ENCODE measurements at places on chromosomes 4 and X.
A peak's percentile ranks its signal among the peaks of the same experiment; 100 is the strongest.

DNA sequence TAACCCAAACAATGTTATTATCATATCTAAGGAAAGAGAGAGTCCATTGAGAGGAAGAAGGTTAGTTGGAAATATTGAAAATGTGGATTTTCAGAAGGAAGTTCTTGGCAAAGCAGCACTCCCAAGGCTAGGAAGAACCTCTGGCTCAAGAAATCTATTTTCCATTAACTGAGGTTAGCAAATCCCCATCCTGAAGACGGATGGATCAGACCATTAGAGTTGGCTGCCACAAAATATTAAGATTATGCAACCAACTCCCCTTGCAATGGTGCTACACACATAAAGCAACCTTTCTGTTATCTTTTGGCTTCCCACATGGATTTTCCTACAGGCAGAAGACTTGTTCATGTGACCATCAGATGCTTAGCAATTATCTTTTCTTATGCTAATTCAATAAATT, 96.3 kb downstream of the COL4A6 start:
- no peak for DNase-seq

- DNase-seq: no peak
Observed at GRCh38 chrX:110915111-110915510, 119.5 kb upstream of the CHRDL1 start.

DNA sequence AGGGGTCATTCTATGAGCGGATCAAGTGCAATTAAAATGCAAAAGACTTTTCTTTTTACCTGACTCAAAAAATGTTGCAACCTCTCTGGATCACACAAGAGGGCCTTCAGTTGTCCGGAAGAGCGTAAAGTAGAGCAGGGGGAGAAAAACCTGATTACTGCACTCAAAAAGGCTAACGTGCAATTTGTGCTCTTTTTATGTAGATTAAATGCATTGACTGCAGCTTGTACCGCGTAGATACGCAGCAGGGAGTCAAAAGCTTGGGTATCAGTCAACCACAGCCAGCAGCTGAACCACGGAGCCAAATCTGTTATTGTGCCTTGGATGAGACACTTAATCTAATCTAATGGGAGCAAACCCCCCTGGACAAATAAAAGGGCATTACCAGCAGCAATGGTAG, 107.3 kb upstream of the RAI2 start:
- no peak for DNase-seq

- no peak for DNase-seq
Observed at GRCh38 chr4:17763931-17764330, 17.5 kb downstream of the FAM184B start.

DNA sequence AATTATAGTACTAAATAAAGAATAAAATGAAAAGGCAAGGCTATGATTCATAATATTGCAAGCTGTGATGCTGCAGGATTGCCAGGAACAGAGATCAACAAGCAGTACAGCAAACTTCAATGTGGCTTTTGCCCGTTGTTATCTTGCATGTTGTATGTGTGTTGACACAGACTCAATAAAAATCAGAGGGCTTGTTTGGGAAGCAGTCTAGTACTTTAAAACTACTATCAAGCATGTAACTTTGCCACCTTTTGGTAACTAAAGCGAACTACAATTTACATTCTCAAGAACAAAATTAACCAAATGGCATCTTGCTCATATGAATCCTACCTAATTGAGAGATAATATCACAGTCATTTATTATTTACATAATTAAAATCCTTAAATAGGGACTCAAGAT, 79.8 kb upstream of the GPM6A start:
- DNase-seq: peak; percentile 35

DNA sequence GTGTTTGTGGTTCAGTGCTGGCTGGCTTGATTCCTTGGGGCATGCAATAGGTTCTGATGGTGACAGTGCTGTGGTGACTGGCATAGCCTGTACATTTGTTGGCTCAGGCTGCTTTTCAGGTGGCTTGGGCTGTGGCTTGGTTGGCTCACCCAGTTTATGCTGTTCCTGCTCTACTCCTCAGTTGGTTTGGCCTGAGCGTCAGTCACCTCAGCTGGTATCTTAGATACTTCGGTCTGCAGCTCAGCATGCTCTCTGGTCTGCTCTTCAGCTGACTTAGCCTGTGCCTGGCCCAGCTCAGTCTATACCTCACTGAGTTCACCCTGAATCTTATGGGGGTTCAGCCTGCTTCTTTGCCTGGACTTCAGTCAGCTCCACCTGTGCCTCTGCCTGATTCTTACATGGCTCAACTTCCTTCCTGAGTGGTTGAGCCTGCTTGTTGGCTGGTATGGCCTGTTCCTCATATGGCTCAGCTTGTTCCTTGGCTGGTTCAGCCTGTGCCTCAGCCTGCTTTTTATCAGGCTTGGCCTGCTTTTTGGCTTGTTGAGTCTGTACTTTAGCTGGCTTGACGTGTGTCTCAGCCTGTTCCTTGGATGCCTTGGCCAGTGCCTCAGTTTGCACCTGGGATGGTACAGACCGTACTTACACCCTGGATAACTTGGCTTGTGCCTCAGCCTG, 170.6 kb downstream of the MSN start:
- no peak for DNase-seq

DNA sequence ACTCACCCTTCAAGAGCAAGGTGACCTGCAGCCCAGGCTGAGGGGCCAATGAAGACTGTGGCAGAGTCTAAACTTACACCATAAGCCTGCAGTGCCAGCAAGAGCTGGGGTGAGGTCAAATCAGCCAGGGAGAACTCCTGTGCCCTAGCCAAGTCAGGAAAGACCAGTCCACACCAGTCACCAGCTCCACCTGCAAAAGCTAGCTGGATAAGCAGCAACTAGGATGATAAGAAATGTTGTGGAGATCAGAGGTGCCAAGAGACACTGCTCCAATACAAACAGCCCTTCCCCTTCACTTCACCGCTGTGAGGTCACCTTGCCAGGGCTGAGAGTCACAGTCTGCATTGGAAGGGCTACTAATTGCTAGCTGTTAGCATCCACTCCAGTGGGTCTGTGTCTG, 31.3 kb downstream of the NIPAL1 start:
- DNase-seq: no peak

DNA sequence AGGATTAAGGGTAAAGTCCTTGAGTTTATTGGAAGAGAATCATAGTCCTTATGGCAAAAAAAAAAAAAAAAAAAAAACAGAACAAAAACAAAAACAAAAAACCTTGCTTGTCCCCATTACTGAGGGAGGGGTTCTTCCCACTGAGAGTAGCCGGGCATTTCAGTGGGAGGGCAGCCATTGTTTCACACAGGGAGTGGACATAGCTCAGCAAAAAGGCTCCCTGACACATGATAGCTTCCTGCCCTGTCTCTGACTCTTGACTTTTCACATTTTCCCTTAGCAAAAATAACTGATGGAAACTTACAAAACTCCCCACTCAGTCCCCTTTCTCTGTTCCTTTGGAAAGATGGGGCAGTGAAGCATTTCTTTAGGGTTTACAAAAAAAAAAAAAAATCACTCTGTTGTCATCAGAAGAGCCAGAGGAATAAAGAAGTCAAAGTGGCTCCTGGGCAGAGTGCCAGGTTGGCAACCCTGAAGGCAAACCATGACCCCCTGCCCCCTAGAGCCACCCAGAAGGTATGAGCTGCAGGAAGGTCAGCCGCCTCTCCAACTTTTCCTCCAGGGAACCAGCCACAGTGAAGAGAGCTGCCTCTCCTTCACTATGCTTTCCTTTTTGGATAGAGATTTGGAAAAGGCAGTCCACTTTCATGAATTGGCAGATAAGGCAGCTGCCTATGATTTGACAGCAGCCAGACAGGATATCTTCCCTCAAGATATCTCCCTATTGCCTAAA, 170.6 kb downstream of the KDR start:
- DNase-seq: no peak

DNA sequence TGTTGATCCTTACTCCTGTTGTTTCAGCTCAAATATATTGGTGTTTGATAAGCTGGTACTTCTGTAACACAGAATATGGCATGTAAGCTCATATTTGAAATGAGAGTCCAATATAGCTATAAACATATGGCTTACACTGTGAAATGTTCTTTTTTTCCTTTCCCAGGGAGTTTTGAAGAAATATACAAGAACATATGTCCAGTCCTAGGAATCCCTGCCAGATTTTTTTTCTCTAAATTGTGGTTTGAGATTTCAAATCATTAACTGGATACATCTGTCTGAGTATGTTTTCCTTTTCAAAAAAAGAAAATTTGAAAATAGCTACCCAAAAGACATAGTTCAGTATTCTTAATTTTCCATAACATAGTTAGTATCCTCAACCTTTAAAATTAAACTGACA, 60.2 kb downstream of the HMGB2 start:
- no peak for DNase-seq

- DNase-seq: no peak
Observed at GRCh38 chr4:38062776-38063097, 102.5 kb downstream of the PTTG2 start.

DNA sequence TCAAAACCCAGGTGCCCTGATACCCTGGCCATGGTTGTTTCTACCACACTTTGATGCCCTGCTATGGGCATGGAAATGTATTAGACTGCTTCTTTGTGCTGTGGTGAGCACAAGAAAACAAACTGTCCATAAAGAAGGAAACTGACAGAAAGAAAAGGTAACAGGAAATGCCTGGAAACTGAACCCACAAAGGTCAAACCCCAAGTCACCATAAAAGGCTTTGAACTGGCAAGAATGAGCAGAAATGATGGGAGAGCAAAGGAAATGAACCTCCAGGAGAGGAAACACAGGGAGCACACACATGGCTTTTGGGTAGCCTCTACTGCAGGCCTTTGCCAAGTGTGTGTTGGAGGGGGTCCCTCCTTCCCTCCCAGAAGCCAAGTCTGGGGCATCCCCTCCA, 35.0 kb downstream of the LHFPL1 start:
- no peak for DNase-seq

- no peak for DNase-seq
Observed at GRCh38 chr4:113997206-113997605, 17.8 kb upstream of the ARSJ start.

DNA sequence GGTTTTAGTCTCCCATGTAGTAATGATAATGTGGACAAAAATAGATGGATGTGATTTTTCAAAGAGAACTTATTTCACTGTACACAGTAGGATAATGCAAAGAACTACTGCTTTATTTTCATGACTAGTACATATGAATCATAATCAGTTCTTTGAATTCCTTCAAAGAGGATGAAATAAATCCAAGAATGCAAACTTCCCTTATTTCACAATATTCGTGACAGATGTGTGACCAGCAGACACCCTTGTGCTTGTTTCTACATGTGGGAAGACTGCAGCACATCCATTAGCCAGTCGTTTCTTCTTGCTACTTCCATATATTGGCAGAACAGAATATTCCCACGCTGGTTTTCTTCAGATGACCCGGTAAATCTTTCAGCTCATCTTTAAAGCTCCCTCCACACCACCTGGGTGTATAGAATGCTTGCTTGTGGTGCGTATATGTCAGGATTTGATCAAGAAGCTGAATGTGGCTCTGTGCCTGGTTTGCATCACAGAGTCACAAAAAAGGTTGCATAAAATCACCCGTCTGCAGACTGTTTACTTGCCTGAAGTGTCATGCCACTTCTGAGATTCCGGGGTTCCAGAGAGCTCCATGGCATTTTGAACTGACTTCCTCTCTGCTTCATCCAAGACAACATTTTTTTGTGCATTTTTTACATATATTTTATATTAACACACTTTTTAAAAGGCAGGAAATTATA, 47.7 kb upstream of the FAT4 start:
- DNase-seq: no peak

DNA sequence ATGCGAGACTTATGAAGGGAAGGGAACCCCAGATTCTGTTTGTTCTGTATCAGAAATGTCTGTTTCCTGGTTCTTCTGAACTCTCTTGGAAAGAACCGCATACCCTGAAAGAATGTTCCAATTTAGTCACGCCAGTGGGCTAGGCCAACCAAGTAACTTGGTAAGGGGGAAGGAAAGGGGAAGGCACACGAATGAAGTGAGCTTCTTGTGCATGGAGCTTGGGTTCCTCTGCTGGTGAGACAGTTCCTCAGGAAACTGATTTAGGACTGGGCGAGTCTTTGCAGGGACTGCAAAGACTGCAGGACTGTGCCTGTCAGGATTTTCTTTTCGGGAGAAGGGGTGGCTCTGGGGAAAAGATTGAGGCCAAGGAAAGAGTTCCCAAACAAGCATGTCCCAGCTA, 35.6 kb downstream of the FRMPD3 start:
- no peak for DNase-seq

DNA sequence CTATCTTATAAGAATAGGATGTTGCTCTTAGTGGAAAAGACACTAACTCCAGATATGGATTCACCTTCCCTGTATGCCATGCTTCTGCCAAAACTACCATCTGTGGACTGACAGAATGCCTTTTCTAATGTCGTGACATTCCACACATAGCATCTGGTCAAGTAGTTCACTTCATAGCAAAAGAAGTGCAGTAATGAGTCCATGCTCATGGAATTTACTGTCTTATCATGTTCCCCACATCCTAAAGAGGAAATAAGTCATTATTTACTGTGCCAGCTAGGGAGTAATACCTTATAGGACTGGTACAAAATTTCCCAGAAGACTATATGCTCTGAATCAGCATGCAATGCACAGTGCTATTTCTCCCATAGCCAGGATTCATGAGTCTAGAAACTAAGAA, 562.4 kb downstream of the TLL1 start:
- DNase-seq: no peak

GRCh38 chrX:14359727-14360126, 169.6 kb upstream of the GLRA2 start:
- DNase-seq: no peak

DNA sequence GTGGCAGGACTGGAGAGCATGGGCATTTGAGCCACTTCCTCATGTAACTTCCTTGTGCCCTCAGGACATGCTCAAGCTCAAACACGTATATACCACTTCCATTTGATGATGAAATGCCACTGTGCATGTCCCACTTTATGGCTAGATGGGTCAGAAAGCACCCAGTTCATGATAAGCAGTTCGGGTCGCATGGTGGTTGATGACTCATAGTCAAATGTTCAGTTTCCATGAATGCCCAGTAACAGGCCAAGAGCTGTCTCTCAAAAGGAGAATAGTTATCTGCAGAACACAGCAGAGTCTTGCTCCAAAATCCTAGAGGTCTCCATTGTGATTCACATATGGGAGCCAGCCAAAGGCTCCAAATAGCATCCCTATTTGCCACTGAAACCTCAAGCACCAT, 48.9 kb upstream of the SPIN3 start:
- no peak for DNase-seq

- DNase-seq: no peak
Observed at GRCh38 chrX:39953879-39954278, 143.9 kb downstream of the BCOR start.

- no peak for DNase-seq
Observed at GRCh38 chrX:119758731-119759247, 401 bp downstream of the SOWAHD start.

Data from pons (tissue), 1 donor.